ENCODE measurements at places on chromosomes 7 and 10.
A peak's percentile ranks its signal among the peaks of the same experiment; 100 is the strongest.

GRCh38 chr7:117025891-117026290 lies 72.6 kb downstream of the ST7 start:
- no peak for DNase-seq

DNA sequence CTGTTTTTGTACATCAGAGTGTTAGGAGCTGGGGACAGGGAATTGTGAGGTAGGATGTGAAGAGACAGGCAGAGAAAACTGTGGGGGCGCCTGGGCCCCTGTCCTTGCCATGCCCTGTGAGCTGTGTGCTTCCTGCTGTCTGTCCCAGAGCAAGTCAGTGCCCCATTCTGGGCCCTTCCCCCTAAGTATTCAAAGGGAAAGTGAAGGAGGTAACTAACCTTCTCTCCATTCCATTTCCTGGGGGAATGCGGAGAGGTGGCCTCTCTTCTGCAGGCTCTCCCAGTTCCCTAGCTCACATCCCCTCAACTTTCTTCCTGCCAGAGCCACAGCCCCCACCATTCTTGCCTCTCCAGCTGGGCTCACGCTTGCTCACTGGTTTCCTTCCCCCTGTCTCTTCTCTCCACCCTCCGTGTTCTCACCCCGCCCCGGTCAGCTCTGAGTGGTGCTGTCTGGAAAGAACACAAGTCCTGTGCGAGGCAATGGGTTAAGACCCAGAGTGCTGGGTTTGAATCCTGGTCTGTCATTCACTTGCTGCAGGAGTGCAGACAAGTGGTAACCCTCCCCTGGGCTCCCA lies 9.7 kb upstream of the VSIR start:
- DNase-seq = no peak

GRCh38 chr10:103632247-103632642 lies 138.7 kb downstream of the NEURL1 start:
- DNase-seq = no peak

GRCh38 chr10:52883996-52884871 lies 111.7 kb upstream of the MBL2 start:
- DNase-seq = no peak

DNA sequence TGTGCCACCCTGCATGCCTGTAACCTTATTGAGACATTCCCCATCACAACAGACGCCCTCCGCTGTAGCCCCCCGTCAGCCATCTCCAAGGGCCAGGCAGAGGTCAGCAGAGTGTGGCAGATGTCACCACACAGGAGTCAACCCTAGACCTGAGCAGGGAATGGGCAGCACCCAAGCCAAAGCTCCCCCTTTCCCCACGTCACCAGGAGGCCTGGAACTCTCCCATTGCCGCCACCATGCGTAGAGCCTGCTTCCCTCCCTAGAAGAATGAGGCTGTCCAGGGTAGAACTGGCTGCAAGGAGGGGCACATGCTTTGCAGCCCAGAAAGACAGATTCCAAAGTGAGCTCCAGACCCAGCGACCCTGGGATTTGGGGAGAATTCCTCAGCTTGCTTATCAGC lies 342.9 kb downstream of the TNS3 start:
- no peak for DNase-seq

DNA sequence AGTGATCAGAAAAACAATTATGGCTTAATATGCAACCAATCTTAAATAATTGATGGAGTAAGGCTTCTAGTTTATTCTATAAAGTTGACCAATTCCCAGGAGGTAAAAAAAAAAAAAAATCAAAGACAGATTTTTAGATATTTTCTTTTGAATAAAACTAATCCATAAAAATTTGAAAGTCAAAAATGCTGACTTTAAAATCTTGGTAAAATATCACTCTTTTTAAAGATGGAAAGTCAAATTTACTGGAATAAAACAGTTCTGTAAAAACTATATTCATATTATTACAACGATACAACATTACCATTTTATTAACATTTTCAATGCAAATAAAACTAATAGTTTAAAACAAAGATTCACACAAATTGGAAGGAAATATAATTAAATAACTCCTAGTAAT lies 5.4 kb downstream of the RELN start:
- DNase-seq = no peak

DNA sequence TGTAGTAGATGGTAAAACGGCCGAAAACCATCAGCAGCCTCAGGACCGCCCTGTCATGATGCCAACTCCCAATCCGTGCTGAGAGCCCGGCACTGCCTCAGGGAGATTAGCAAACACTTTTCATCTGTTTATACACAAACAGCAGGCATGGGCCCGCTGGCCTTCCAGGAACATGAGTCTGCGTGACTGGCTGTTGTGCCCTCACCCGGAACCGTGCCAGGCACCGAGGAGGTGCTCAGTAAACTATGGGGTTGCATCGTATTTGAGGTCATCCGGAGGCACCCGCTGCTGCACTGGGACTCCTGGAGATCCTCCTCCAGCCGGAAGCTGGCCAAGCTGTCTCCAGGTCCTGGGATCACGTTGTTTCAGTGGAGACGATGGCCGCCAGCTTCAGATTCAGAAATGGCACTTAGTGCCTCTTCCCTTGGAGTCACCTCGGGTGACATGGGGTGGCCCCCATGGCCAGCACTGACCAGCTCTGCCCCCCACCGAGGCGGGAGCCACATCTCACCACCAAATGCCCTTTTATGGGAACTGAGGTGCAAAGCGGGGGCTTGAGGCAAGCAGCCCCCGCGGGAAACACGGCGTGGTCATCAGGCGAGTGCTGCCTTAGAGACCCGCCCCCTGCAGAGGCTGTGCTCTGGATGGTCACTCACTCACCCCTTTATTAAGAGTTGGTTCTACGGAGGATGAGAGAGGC lies 585.9 kb downstream of the PTPRN2 start:
- DNase-seq = peak; percentile 8

DNA sequence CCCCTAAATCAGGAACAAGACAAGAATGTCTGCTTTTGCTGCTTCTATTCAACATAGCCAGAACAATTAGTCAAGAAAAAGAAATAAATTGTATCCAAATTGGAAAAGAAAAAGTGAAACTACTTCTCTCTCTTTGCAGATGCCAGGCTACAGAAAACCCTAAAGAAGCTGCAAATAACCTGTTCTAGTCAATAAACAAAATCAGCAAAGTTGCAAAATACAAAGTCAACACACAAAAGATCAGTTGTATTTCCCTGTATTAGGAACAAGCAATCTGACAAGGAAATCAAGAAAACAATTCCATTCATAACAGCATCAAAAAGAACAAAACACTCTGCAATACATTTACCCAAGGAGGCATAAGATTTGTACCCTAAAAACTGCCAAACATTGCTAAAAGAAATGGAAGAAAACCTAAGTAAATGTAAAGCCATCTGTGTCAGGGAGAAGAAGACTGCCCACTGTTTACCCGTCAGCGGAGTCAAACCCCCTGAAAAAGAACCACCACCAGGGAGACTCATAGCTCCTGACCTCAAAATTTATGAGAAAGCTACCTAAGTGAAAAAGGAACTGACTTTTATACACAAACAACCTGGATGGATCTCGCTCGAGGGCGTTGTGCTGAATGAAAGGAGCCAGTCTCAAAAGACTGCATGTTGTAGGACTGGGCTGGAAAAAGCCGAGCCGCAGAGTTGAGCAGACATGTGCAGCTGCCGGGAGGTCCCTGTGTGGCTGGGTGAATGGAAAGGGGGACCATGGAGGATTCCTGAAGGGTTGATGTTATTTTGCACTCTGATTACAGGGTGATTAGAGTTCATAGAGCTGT lies 263.1 kb downstream of the MAD1L1 start:
- no peak for DNase-seq

DNA sequence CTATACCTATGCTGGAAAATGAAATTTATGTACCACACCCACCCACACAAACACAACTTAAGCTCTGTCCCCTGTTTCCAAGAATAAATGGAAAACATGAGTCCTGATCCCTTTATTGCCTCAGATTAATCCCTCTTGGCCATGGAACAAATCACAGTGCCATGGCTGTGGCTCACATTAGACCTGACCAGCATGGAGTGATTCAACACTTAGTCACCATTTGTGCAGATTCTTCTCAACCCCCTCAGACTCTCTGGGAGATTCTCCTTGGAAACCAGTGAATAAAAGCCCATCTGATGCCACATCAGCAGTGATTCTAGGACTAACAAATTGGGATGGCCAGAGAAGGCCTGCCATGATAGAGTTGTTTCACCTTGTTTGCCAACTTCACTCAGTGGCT lies 204.4 kb upstream of the TMEM72 start:
- DNase-seq = no peak

- DNase-seq = no peak
Observed at GRCh38 chr10:123967626-123968243, 76.1 kb upstream of the CPXM2 start.

- no peak for DNase-seq
Observed at GRCh38 chr7:129264534-129264933, 39.7 kb downstream of the AHCYL2 start.

- no peak for DNase-seq
Observed at GRCh38 chr7:300048-300447, 10.1 kb downstream of the FOXL3 start.

GRCh38 chr7:112798274-112799159 lies 8.3 kb upstream of the TMEM168 start:
- DNase-seq = no peak

- DNase-seq = no peak
Observed at GRCh38 chr10:5530412-5530806, 5.6 kb downstream of the CALML3 start.

DNA sequence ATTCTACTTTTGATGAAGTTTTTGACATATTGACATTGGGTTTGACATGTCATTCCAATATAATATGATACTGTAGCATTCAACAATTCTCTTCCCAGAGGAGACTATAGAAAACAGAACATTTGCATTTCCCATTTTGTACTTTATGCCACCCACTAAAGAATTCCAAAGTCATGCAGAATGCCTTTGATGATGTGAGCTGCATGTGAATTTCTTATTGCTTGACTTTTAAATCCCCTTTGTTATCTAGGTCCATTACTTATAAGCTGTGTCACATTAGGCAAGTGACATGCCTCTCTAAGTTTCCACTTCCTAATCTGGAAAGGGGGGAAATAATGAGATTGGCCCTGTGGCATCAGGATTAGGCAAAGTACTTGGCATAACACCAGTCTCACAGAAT lies 436.7 kb downstream of the AUTS2 start:
- no peak for DNase-seq

GRCh38 chr7:459584-460373 lies 59.9 kb downstream of the PDGFA start:
- no peak for DNase-seq

DNA sequence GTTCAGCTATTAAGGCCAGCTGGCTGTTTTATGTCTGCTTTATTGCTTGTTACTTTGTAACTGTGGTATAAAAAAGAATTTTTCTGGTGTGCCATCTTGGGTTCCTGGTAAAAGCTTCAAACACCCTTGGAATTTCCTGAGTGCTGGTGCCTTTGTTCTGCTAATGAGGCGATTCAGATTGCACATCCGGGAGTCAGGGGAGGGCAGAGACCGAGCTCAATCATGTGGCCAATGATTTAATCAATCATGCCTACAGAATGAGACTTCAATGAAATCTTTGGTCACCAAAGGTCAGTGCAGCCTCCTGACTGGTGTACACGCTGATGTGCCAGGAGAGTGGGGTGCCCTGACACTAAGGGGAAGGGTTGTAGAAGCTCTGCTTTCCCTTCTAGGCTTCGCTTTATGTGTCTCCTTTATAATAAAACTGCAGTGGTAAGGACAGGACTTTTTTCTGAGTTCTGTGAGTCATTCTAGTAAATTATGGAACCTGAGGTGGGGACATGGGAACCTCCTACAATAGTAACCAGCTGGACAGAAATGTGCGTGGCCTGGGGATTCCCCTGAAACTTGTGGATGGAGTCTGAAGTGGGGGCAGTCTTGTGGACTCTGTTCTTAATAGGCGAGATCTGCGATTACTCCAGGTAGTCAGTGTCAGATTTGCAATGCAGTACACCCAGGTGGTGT lies 69.4 kb upstream of the OGDHL start:
- no peak for DNase-seq

DNA sequence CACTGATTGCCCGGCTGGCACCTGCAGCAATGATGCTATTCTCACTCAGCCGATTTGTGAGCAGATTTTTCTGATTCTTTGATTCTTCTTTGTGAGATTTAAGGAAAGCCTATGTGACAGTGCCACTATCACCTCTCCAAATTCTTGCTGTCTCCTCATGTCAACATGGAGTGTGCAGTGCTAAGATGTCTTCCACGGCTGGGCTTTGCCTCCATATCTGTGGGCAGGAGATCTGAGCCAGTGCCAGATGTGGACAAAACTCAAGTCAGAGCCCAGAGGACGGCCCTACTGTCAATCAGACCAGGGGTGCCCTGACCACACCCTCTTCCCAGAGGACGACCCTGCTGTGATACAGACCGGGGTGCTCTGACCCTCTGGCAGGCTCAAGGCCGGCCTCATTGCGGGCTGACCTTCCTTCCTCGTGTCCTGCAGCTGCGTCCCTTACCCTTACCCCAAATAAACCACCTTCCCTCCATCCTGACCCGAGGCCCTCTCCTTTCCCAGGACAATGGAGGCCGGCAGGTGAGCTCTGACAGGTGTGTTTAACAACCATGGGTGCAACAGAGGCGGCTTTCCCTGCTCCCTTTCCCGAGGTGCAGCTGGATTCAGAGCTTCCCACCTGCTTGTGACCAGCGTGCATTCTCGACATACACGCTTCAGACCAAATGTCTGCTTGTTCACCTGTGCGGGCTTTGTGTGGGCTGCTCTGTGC lies 221.4 kb downstream of the ADARB2 start:
- DNase-seq = no peak

DNA sequence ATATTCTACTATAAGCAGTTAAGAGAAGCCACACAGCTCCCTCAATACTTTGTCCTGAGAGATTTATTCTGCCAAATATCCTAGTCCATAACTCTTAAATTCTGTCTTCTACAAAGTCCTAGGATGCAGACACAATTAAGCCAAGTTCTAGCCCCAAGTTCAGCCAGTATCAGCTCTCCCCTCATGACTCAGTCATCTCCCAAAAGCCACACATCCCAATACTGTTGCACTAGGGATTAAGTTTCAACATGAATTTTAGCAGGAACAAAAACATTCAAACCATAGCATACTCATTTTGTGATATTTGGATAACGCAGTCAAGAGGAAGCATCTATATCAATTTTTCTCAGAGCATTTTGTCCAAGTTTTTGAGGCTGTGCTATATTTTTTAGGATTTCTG lies 277.4 kb downstream of the FZD1 start:
- no peak for DNase-seq

DNA sequence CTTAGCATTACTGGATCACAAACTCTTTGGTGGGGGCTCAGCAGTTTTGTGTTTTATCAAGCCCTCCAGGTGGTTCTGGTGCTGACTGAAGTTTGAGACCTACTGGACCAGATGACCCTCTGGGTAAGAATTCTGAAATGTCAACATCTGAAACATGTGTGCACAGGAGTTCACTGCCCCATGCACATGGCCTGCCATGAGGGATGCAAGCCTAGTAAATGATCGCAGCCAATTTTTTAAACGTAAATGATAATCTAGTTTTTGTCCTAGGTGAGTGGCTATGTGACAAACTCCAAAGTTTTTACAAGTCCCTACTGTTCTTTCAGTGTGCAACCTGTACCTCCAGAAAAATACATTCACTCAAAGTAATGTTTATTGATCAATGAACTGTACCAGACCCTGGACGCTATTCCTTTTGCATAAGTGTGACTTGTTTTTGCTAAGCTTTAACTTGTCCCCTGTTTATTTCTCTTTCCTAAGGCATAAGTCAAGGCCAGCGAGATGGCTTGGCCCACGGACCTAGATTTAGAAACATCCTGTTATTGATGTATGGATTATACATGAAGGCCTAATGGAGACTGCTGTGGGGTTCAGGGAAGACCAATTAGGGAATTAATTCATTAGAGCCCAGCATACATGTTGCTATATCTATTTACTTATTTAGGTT lies 531.1 kb downstream of the LRMDA start:
- DNase-seq = no peak

GRCh38 chr10:52818019-52818418 lies 45.4 kb upstream of the MBL2 start:
- DNase-seq = no peak

- DNase-seq = no peak
Observed at GRCh38 chr10:19892677-19893076, 76.4 kb downstream of the PLXDC2 start.
